Uterine smooth muscle cell (primary cell): ENCODE measurements at places on chromosomes 13 and 19. TPM values are rescaled to one million over a fixed set of nuclear protein-coding genes. Genes with fewer than 3 reads are reported as not detected.

The DIAPH3 gene
- total RNA-seq: 9.6 and 27.7 TPM in 2 replicates

The ZNF418 gene
- total RNA-seq: 6.5 and 8.4 TPM in 2 replicates

The KLK4 gene
- not detected in 2 replicates for total RNA-seq

The GADD45GIP1 gene
- 26.6 and 36.4 TPM in 2 replicates for total RNA-seq

The ZNF44 gene
- 9.8 and 11.7 TPM in 2 replicates for total RNA-seq

The CEACAM7 gene
- total RNA-seq: not detected in 2 replicates

The F2RL3 gene
- total RNA-seq: 0.22 TPM in 1 of 2 replicates, not detected in the other

The PSG11 gene
- total RNA-seq: 0.11 TPM in 1 of 2 replicates, not detected in the other

The FCER2 gene
- not detected in 2 replicates for total RNA-seq

The PNMA8A gene
- 4.3 and 13.0 TPM in 2 replicates for total RNA-seq

The TMIGD2 gene
- not detected in 2 replicates for total RNA-seq

The FPR1 gene
- 0.11 TPM in 1 of 2 replicates, not detected in the other for total RNA-seq

The DAND5 gene
- total RNA-seq: 0.12 TPM in 1 of 2 replicates, not detected in the other

The IGFL2 gene
- total RNA-seq: not detected in 2 replicates

The COL5A3 gene
- 1.5 and 4.8 TPM in 2 replicates for total RNA-seq

The PRR36 gene
- total RNA-seq: not detected in 2 replicates

The SIGLECL1 gene
- total RNA-seq: not detected in 2 replicates

The SIGLEC11 gene
- total RNA-seq: not detected in 2 replicates

The ZNF208 gene
- 0.25 TPM in 1 of 2 replicates, not detected in the other for total RNA-seq
